Stimulated activated CD8-positive, alpha-beta memory T cell treated with anti-CD3 and anti-CD28 coated beads, Interleukin-2, amount 100 ng/mL, for 1 hour (primary cell): ENCODE measurements at places on chromosomes 12 and 14.

DNA sequence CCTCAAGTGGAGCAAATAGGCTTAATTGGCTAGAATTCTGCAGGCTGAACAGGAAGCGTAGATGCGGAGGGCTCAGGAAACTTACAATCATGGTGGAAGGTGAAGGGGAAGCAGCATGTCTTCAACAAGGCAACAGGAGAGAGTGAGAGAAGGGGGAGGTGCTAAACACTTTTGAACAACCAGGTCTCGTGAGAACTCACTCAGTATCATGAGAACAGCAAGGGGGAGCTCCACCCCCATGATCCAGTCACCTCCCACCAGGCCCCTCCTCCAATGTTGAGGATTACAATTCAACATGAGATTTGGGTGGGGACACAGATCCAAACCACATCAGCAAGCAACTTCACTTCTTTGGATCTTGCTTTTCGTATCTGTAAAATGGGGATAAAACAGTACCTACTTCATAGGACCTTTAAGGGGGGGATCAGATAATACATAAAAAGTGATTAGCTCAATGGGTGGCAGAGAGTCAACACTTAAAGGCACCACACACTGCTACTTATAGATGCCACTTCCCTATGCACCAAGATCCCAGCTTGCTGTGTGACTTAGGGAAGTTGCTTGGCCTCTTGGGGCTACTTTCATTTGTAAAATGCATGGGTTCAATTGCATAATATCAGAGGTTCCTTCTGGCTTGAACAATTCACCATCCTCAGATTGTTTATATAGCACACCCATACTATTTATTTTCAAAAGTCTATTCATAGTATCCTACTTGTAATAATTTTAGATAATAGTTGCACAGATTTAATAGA is 184.8 kb upstream of the RPH3A start:
- DNase-seq = no peak

- no peak for DNase-seq
Observed at GRCh38 chr14:23045419-23046357, 3.7 kb downstream of the PSMB11 start.

GRCh38 chr14:95302667-95303506 is 16.8 kb downstream of the CLMN start:
- no peak for DNase-seq

DNA sequence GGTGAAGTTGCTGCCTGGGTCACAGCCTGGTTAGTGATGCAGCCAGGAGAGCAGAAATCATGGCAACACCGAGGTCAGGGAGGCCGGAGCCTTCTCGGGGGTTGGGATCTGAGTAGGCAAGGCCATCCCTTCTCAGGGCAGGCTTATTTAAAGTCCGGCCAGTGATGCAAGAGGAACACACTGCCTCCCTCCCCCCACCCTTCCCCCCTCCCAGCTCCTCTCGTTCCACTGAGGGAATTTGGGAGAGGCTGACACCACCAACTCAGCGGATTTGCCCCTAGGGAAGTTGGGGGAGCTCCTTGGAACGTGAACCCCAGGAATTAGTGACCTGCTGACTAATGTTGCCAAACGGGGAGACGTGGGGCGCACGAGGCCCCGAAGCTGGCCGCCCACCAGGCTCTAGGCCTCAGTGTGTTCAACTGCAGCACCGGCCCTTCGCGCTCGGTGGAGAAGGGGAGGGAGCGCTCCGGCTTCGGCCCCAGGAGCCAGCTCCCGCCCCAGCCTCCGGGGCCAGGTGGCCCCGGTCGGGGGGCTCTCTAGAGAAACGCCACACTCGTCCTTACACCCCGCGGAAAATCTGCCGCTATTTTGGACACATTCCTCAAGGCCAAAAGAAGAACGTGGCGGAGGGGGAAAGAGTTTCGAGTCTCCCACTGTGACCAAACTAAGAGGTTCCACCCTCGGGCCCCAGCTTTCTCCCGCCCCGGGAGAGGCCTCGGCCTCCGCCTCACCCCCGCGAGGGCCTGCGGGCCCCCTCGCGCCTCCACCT is 1.6 kb downstream of the CTDSP2 start:
- DNase-seq = no peak

DNA sequence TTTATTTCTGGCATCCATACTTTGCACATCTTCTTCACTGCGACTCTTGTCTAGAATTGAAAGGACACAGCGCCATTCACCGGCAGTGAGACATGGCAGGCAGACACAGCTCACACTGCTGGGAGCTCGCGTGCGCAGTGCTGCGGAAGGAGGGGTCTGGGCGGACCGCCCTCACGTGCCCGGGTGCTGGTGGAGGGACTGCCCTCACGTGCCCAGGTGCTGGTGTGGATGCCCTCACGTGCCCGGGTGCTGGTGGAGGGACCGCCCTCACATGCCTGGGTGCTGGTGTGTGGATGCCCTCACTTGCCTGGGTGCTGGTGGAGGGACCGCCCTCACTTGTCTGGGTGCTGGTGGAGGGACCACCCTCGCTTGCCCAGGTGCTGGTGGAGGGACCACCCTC is 27.9 kb upstream of the GOLGA3 start:
- DNase-seq = no peak

DNA sequence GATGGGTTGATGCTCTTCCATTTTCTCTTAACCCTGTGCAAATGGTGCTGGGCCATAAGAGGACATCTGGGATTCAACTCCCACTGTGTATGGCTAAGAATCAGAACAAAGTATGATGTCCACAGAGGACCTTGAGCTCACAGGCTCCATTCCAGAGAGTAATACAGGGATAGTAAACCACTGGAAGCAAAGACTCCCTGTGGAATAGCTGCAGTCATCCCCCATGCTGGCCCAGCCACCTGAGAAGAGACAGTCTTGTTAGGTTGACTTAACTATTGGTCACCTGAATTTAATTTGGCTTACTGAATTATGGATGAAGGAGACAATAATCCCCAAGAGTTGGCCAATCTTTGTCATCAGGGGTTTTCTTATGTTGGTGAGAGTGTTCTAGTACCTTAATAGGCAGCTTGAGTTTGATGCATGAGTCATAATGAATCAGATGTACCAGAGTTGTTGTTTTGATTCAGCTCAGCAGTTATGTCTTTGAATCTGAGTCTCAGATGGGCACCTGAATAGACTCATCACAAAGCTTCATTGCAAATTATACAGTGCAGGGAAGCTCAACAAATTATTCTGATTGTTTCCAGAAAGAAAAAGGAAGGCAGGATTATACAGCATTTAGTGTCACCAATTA is 122.7 kb downstream of the SSPN start:
- DNase-seq = no peak

DNA sequence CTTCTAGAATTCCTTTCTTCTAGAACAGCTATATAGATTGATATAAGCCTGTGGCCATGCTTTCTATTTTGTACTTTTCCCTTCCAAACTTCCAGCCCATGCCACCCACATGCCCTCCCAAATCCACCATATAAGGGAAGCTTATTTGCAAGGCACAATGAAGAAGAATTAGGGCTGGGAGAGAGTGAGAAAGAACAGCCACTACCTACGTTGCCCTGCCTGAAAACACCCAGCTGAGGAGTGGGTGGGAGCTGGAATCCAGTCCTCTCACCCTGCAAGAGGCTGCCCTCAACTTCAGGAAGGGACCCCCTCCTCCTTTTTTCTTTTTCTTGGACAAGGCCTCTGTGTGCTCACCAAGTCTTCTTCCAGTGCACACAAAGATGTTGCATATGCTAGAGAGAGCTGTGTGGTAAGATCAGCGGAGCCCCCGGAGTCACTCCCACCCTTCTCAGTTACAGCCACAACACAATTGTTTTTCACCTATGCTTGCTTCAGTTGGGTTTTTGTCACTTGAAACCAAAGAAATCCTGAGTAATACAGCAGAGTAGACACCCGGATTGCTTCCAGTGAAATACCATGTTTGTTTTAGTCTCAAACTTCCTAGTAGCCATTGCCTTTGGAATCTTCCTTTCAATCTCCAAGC is 38.8 kb downstream of the CDKL1 start:
- no peak for DNase-seq

DNA sequence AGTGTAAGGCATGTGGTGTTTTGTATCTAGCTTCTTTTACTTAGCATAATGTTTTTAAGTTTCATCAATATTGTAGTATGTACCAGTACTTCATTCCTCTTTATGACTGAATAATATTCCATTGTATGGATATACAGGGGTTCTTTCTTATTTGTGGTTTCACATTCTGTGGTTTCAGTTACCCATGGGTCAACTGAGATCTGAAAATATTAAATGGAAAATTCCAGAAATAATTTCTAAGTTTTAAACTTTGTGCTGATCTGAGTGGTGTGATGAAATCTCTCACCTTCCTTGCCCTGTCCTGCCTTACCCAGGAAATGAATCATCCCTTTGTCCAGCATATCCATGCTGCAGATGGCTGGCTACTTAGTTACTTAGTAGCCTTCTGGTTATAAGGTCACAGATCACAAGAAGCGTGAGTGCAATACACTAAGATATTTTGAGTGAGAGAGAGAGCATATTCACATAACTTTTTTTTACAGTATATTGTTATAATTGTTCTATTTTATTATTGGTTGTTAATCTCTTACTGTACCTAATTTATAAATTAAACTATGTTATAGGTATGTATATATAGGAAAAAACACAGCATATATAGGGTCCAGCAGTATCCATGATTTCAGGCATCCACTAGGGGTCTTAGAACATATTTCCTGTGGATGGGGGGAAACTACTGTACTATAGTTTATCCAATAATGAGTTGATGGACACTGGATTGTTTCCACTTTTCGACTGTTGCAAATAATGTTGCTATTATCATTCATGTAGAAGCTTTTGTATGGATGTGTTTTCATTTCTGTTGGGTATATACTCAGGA is 59.6 kb upstream of the LRTM2 start:
- no peak for DNase-seq

DNA sequence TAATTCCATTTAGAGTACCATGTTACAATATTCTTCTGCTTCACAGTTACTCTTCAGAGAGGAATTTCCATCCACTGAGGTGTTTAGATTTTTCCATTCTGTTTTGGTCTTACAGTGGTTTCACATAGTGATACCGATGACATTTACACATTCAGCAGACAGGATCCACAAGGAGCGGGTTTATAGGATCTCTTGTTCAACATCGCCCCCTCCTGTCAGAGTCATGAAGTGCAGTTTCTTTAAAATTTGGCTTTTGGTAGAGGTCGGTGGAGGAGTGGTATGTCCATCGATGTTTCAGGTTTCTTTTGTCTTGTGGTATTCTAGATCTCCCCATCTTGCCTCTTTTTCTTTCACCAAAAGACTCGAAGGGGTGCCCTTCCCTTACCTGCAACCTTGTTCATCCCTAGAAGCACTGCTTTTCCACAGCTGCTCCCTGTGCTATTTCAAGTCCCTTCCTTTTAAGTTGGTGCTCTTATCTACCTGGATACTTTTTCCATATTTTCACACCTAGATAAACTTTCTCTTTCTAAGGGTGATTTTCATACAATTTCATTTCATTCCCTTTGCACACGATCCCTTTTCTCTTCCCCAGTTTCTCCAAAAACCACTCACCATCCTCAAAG is 181.3 kb downstream of the ITPR2 start:
- DNase-seq = no peak

- DNase-seq = no peak
Observed at GRCh38 chr12:26396402-26396801, 201.0 kb downstream of the SSPN start.

DNA sequence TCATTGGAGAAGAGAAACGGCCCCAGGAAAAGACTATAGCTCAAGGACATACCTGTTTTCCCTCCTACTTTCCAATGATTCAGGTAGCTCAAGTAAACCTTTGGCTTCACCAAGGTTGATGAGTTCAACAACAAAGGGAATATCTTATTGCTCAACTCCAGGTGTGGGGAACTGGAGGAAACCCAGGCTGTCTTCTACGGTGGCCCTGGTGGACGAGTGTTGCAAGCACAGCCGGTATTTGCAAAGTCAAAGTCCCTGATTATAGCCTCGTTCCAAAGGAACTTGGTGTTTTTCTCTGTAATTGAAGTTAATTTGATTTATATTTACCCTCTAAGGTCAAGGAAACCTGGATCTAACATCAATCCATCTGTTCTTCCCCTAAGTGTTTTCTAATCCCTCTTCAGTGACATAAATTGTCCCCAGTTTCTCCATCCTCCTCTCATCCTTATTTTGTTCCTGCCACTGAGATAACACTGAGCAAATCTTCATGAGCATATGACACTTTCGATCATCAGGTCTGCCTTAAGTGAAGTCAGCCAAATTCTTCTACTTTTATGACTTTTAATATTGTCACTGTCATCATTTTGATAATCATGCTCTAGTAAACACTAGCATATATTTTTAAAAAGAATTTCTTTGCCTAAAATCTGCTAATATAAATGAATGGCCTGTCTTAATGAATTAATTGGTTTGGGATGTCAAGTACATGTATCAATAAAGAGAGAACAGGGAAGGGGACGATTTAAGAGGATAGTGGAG is 174.6 kb upstream of the TBX3 start:
- DNase-seq = no peak

GRCh38 chr12:5138256-5138655 is 94.6 kb downstream of the KCNA5 start:
- DNase-seq = no peak

DNA sequence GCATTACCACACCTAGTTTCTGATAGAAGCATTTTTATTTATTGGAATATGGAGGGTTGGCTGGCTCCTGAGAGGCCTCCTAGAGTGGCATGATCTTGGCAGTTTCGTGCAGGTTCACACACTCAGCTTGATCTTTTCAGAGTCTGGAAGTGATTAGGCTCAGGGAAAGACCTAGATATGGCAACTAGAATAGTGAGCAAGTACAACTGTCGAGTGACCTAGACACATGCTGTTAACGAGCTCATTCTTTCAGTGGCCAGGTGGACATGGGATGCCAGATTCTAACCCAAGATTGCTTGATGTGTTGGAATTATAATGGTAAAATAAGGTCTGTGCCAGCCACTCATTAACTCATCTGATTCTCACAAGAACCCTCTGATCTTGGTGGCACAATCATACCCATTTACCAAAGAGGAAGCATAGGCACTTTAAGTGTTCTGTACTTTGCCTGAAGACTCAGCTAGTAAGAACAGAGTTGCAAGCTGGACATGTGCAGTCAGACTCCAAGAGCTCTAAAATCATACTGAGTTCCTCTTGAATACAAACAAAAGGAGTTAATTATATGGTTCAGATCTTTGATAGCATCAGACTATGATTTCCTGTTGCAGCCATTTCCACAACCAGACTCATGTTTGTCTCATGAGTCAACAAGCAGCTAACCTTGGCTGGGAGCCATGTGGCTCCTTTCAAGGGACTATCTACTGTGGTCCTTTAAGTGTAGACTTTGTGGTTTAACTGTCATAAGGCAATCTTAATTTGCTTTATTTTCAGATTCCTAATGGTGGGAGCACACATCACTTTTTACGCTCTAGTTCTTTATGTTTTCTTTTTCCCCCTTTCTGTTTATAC is 144.2 kb downstream of the PLEKHA5 start:
- peak; percentile 45 for DNase-seq
